ENCODE measurements at places on chromosomes 2 and 18.

- no peak for DNase-seq
These were observed 241.0 kb downstream of the FSIP2 start for GRCh38 chr2:185979546-185980071.

GRCh38 chr2:224944707-224945547 is 97.3 kb downstream of the DOCK10 start:
- no peak for DNase-seq

DNA sequence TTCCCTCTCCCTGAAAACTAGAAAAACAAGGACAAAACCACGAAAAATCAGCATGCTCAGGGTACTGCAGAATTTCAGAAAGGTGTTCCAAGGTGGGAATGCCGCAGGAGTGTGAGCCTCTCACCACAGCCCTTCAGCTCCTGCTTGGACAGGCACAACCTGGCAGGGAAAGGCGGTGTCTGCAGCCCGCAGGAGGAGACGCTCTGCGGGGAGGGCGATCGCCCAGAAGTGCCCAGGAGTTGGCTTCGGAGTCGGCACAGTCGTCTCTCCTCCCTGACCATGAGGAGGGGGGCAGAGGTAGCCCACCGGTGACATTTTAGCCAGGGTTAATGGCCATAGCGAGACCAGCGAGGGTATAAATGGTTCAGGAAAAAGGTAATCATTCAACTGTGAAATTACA is 57.2 kb downstream of the TMEM18 start:
- no peak for DNase-seq

DNA sequence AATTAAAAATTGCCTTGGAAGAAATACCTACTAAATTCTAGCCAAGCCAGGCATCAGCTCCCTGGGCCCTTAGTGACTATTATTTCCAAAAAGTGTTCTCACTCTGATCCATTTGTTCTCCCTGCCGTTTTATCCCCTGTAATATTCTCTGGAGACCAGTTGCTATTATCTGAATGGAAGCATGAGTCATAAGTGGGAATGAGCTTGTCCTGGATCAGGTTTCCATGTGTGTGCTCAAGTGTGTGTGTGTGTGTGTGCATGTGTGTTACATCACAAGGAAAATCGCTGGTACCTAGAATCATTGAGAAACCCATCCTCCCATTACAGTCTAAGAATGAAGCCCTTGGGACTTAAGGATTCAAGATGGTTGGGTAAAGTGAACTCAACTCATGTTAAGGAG is 130.3 kb upstream of the CXCR4 start:
- no peak for DNase-seq

DNA sequence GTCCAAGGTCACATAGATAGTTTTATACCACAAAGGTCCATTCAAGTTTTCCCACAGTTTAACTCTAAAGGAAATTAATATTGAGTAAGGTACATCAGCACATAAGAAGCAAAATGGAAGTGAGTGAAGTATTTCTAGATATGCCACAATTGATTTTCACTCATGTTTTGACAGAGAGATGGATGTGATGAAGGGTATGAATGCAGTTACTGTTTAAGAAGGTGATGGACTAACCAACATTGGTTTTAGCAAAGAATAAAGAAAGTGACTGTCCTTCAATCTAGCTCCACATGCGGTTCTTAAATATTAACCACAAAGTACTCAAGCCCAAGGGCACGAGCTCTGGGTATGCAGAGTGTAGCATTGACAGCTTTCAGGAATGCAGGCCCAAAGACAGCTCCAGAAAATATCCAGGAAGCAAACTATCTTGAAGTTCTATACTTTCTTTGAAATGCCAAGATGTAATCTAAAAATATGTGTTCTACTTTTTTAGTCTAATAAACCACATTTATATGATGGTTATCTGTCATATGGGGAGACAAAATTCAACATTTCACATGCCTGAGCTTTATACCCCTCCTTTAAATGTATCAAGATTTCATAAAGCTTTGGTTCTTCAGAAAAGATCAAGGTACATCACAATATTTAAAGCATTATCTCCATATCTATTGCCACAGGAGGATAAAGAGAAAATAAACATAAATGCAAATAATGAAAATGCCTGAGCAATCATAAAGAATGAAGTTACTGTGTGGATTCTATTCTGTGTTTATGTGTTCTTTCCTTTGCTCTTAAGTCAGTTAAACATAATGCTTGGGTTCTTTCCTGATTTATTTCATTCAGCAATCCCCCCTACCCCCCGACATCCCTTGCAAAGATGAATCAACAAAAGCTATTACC is 6.7 kb upstream of the SCN1A start:
- DNase-seq, result no peak
